ENCODE measurements at places on chromosomes 2 and 18.

DNA sequence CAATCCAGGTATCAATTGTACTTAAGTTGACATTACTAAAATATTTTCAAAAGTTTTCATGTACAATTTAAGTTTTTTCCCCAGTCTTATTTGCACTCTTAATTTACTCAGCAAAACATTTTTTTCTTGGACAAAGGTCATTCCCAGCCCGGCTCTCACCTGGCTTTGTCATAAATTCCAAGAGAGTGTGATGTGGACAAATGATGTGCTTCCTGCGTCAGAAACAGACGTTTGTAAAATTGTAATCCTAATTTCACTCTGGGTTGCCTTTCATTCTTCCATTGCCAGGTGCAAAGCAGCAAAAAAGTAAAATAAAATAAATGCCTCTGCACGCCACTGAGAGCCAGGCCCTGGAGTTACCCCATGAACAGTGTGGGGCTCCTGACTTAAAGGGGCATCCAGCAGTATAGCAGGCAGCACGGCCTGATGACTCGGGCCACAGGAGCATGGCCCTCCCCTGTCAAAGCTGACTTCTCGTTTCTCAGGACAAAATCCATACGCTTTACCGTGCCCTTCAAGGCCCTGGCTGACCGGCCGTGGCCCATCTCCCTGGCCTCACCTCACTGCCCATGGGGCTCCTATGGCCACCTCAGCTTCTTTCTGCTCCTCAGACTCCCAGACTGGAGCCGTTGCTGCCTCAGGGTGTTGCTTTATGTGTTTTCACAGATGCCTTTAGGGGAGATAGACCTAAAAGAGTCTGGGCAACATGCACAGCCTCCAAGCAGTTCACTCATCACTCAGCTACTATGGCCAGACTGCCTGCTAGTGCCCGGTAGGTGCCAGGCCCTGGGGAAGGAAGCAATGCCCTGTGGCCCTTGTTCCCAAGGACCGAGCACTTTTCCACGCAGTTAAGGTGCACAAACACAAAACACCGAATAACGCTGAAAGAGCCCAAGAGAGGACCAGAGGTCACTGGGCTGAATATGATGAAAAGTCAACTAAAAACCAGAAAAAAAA lies 7.6 kb upstream of the TMEM185B start:
- DNase-seq: no peak

GRCh38 chr2:42834161-42834560 lies 41.8 kb upstream of the HAAO start:
- no peak for DNase-seq

DNA sequence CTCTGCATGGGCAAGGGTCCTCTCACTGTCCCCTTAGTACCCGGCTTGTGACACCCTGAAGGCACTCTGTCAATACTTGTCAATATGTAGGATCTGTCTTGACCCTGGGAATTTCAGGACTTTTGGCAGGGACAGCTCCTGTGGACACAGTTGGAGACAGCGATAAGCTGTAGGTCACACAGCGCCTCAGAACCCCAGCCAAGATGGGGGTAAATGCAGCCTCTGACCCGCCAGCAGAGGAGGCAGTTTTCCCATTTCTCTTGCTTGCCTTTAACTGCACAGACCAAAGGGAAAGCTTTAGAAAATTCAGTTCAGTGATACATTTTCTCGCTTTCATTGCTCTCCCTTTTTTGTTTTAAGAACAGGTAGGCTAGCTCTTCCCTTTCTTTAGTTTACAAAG lies 54.8 kb upstream of the KLHL29 start:
- DNase-seq: peak; percentile 11

GRCh38 chr2:75607988-75608683 lies 38.4 kb upstream of the MRPL19 start:
- DNase-seq: no peak

- DNase-seq: peak; percentile 47
Measured at GRCh38 chr2:25251071-25251421, 82.7 kb upstream of the POMC start.

All from stimulated activated CD4-positive, alpha-beta T cell treated with anti-CD3 and anti-CD28 coated beads, Interleukin-15, amount 100 ng/mL, for 24 hours (primary cell).